ENCODE measurements at places on chromosomes 6 and 20.

DNA sequence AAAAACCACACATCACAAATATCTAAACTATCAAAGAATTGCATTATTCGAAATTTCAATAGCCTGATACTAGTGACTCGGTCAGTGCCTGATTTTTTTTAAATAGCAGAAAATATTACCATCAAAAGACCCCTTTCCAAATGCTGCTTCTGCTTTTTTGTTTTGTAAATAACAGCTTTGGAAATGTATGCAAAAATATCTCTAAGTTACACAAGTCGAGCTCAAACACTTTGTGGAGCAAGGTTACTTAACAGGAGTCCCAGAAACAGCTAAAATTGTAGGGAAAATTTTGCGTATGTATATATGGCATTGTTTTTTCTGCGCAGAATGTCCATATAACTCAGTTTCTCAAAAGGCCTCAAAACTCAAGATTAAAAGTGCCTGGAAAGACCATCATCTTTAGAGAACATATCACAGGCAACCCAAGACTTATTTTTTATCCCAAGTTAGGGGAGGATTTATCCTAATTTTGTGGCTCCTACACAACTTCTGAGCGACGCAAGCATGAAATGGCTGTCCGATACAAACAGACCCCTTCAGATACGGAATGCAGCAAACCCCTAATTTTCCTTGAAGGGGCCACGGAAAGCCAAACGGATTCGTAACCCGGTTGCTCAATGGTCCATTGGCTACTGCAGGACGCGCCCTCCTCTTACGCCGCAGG is 1.3 kb downstream of the CEP85L start:
- no peak for DNase-seq

DNA sequence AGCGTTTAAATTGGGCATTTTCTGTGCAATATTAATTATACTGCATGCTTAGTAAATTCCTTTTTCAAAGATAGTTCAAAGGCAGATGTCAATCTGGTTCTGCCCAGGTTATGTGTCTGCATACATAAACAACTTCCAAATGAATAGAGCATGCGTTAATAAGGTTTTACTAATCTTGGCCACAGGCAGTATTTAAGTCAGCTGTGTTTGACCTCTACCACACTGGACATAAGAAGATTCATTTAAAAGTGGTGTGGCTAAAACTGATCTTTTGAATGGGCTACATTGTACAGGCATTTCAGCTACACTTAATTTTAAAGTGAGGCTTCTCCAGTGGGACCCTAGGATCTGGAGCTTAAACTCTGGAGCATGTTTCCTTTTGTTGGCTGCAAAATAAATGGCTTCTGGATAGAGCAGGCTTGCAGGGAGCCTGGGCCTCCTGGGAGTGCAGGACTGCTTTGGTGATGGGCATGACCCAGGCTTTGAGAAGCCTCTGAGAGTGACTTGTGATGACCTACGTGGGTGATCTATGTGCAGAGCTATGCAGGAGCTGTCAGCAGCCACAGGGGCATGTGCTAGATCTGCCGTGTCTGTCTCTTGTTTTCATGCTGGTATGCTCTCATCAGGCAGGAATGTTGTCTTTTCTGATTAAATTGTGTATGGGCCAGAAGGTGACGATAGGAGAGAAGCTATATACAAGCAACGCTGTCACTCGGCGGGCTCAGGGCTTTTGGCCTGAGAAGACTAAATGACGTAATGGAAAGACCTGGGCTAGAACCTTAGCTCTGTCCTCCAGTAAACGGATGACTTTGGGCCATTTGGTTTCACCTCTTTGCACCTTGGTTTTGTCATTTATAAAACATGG is 331.2 kb downstream of the QKI start:
- no peak for DNase-seq

DNA sequence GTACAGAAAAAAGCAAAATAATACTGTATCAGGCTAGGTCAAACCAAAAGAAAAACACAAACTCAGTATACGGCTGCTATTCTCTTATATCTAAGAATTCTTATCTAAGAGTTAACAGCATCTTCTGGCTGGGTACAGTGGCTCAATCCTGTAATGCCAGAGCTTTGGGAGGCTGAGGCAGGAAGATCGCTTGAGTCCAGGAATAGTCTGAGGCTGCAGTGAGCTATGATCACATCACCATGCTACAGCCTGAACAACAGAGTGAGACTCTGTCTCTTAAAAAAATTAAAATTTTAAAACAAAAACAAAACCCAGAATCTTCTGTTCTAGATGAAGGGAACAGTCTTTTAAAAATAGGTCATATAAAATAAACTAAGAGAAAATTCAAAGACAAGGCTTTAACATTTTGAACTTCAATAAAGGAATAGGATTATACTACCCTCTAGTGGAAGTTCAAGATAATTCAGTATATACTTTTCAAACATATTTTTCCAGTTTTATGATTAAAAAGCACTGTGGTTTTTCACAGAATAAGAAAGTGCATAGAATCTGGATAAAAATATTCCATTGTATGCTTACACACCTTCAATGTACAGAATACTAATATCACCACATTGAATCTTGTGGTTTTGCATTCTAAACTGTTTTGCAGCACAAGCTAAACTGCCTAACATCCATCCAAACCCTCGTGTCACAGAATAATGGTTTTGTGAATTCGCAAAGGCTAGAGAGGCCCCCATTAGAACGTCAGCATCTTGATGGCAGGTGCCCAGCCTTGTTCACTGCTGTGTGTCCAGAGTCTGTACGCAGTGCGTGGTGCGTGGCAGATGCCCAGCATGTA is 39.3 kb downstream of the DTNBP1 start:
- no peak for DNase-seq

DNA sequence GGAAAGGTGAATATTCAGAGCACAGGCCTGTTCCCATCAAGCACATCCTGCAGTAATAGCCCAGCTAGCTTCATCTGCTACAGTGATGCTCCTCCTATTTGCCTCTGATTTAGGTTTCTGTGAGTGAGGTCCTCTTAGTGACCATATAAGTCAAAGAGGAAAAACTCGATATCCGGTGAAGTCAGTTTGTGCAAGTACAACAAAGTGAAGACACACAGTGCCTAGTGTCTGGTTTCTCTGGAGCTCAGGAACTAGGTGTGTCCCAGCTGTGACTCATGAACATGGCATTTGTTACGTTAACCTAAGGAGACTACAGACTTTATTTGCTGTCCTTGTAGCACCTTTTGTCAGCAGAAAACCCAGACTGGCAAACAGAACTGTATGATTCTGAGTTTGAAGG is 33.9 kb downstream of the EDN1 start:
- no peak for DNase-seq

- no peak for DNase-seq
These were observed 98.0 kb downstream of the EYA2 start for GRCh38 chr20:46992640-46993035.

DNA sequence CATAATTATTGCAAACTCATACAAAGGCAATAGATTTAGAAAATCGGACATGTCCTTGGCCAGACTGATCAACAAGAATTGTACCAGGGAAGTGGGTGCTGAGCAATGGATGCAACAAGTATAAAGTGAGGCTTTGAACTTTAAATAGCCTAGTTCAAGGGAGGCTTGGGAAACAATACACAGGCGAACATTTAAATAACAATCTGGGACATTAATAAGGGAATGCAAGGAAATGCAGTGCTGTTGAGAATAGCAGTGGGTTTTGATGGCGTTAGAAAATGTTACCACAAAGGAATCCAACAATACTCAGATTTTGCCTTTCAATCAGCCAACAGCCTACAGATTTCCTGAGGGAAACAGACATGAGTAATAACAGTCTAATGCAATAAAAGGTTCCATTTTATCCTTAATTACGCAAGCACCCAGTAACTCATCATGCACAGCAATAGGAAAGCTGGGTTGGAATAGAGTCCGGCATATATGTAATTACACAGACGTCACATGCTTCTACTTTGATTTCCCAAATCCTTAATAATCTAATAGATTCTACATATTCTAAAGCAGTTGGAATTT is 134.6 kb downstream of the PHACTR1 start:
- no peak for DNase-seq

GRCh38 chr6:132669690-132670291 is 10.8 kb upstream of the TAAR1 start:
- no peak for DNase-seq

DNA sequence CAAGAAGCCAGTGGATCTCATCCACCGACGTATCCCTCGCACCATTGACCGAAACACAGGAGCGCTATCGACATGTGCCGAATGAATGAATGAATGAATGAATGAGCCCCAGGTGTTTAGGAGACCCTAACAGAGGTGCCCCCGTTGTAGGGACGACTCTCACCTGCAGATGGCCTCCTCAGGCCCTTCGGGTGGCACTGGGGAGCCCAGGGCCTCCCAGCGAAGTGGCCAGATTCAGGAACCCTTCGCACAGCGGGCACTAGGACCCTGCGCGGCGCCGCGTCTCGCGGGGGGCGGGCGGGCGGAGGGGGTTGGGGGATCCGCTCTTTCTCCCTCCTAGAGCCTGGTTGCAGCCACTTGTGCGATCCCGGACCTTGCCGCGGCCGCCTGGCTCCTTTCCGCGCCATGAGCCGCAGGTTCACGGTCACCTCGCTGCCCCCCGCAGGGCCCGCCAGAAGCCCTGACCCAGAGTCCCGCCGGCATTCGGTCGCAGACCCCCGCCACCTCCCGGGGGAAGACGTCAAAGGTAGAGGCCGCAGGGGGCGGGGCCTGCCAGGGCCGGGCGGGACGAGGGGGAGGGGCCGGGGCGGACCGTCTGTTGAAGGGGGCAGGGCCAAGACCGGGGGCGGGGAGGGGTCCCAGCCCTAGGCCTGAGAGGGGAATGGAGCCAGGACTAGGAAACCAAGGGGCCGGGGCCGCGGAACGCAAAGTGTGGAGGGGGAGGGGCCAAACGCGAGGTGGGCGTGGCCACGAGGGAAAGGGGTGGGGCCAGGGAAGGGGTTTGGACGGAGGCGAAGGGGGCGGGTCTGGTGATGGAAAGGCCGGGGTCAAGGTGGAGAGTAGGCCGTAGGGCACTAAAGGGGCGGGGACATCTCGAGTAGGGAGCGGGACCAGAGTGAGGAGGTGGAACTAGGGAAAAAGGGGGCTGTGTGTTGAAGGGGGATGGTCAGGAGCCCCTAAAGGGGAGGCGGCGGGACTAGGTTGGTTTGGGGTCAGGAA is 7.4 kb upstream of the SLC12A5 start:
- no peak for DNase-seq

DNA sequence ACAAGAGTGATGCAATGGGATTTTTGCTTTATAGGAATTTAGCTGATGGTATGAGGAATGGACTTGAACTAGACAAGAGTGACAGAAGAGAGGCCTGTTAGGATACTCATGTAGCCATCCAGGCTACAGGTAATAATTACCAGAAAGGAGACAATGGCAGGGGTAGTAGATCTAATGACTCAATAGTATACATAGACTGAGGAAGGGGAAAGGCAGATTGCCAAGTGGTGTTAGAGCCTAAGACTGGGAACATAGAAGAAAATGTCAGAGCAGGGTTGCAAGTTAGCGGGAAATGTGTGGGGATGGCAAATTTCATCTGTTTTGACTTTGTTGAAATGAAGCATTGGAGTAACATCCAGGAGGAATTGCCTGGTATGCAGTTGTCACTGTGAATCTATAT is 295.6 kb downstream of the UTRN start:
- no peak for DNase-seq

- no peak for DNase-seq
These were observed 38.7 kb upstream of the CST5 start for GRCh38 chr20:23918101-23918862.

DNA sequence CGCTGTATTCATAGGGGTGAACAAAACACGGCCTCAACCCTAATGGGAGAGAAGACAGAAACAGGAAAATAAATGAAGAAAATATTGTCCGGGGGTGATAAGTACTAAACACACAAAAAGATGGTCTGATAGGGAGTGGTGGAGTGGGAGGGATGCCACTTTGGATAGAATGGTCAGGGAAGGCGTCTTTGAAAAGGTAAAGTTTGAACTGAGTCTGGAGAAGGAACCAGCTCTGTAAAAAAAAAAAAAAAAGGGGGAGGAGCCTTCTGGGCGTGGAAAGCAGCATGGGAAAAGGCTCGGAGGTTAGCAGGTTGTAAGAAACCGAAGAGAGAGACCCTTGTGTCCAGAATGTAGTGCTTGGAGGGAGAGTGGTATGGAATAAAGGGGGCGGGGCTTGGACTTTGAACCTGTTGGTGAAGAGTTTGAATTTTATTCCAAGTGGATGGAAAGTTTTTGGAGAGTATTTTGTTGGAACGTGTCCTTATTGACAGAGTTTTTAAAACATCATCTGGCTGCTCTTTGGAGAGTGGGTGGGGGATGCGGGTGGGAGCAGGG is 1.8 kb downstream of the CHMP4B start:
- DNase-seq = no peak

DNA sequence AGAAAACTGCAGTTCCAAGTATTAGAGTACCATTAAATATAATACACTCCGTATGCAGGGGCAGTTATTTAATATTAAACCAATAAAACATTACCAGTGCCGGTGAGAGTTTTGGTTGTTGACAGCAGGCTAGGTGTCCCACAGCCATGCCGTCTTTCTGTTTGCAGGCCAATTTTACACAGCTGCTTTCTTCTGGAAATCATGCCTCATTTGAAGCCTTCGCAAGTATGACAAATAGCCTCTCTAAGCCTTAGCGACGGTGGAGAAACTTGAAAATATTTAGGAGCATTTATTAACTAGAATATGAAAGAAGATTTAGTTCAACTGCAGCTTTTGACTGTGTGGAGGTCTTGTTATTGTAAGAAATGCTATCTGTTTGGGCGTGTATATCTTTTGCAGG is 226.0 kb downstream of the BMP2 start:
- DNase-seq = no peak

GRCh38 chr6:104969785-104970581 is 13.1 kb downstream of the LIN28B start:
- DNase-seq = no peak

DNA sequence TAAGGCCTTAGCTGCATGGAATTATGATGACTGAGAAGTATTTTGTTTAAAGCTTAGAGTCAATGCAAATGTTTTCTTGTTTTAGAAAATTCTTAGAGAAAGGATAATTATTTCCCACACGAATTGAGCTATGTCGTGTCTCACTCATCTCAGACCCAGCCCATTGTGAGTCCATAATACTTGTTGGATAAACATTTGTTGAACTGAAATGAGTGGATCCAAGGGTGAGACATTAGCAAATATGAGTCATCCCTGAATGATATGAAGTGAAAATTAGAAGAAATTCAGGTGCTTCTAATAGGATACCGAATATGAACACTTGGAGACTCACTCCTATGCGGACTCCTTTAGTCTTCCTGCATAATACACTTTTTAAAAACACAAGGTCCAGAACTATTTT is 41.6 kb upstream of the ARMC2 start:
- no peak for DNase-seq

DNA sequence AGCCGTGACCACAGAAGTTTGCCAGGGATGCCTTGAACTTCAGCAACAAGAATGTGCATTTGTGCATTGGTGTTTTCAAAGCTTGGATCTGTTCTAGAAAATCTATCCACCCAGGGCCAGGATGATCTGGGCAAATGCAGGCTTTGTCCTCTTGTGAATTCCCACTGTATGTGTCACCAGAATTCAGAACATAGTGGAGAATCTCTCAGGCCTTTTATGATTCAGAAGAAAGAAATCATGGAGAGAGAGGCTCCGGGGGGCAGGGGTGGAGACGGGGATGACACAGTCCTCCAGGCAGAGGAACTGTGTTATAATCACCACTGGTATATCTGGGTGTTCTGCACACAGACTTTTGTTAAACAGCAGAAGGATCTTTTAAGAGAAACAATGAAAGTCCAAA is 304.1 kb downstream of the CDH4 start:
- DNase-seq = no peak

Measured in stimulated activated CD8-positive, alpha-beta memory T cell treated with anti-CD3 and anti-CD28 coated beads, Interleukin-2, amount 100 ng/mL, for 48 hours (primary cell).